ENCODE measurements at places on chromosomes 2 and 18.
A peak's percentile ranks its signal among the peaks of the same experiment; 100 is the strongest.

DNA sequence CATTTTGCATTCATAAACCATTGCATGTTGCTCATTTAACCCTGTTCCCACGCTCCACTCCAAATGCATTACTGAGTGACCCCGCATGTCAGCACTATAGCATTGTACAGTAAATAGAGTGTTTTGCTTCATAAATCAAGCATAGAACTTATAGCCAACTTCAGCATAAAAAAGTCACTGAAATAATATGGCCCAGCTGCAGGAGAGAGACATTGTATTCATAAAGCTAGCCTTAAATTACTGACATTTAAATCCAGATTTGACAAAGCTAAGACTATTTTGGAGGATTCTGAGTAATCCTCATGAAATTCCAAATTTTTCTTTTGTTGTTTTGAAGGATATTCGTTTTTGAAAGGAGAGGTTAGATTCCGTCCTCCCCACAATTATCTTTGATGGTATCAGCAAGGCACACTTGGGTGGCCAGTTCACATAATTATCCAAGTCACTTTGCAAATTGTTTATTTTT, 320.9 kb upstream of the TCF4 start:
- no peak for DNase-seq

GRCh38 chr2:86821842-86822241, 31.1 kb upstream of the CD8A start:
- DNase-seq: no peak

- no peak for DNase-seq
Measured at GRCh38 chr2:158489366-158490112, 32.8 kb downstream of the PKP4 start.

GRCh38 chr2:171741189-171741588, 53.9 kb downstream of the DYNC1I2 start:
- no peak for DNase-seq

GRCh38 chr2:45329045-45329677, 281.9 kb downstream of the SRBD1 start:
- no peak for DNase-seq

DNA sequence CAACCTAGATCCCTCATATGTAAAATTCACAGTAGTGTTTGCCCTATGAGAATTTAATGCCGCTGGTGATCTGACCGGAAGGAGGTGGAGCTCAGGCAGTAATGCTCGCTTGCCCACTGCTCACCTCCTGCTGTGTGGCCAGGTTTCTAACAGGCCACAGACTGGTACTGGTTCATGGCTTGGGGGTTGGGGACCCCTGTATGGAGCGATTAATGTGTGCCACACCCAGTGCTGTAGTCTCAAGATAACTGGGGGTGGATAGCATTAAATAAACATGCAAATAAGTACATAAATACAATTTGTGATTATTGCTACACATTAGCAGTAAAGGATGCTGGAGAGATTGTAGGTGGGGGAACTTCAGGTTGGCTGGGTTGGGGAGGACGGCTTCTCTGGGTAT, 3.2 kb downstream of the GALNT1 start:
- no peak for DNase-seq

DNA sequence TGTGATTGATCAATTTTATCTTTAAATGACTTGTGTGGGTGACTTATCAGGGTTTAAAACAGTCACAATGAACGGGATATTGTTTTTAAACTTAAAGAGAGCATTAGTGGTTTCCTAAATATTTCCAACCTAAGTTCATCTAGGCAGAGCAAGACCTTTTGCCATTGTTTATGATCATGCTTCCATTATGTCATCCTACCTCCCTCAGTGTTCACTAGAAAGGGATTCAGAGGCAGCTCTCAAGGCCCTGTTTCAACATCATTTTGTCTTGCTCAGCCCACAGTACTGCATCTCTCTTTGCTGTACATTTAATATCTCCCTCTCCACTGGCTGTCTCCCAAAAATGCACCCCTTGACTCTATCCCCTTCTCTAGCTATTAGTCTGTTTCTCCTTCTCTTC, 21.5 kb upstream of the PELI1 start:
- no peak for DNase-seq

DNA sequence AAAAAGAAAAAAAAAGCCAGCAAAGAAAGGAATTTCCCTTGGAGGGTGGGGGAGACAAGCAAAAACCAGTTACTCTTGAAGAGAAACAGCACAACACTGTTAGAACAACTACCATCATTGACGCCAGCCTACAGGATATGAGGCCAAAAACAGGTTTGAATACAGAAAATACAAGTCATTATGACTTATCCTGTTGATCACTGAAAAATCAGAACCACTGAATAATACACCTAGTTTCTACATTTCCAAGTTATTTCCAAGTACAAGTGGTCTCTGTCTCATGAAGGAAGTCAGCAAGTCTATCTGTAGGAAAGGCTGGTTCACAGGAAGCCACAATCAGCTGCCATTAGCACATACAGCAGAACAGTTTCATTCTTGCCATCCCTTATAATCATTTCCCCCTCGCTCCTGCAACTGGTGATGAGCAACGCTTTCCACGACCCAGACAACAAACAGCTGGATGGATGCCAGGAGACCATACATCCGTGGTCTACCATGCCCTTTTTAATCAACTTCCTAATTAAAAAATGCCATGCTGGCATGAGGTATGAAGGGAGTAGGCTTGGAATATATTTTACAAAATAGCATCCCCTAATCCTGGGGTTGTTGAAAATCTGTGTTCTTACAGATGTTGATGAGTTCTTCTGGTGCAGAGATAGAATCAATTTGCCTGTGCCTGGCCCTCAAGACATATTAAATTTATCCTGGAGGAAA, 10.4 kb downstream of the MYT1L start:
- DNase-seq: no peak

GRCh38 chr2:153455861-153456260, 22.7 kb downstream of the RPRM start:
- DNase-seq: no peak

- peak; percentile 2 for DNase-seq
Measured at GRCh38 chr2:239878686-239879085, 146.5 kb downstream of the NDUFA10 start.
